ENCODE measurements at places on chromosomes 5 and 9.

DNA sequence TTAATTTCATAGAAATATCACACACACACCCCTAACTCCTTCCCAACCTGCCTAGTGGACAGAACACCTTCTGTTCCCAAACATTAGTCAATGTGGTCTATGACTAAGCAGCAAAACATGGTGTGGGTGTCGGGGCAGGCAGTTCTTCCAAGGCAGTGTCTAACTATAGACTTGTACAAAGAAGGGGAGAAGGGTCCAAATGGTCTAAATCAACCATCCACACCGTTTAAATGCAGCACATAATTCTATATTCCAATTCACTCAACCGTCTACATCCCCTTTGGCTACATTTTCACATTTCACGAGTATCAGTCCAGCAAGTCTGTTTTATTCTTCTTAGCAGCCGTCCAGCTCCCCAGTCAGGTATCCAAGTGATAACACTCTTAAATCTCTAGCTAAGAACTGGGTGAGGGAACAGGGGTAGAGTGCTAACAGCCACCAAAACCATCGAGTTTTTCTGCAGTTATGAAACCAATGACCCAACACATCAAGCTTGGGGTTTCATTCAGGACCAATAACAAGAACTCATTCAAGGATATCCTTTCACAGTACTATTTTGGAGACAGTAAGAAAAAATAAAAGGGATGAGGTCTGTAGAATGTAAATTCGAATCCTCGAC, 3.3 kb downstream of the ZNF608 start:
- no peak for DNase-seq

DNA sequence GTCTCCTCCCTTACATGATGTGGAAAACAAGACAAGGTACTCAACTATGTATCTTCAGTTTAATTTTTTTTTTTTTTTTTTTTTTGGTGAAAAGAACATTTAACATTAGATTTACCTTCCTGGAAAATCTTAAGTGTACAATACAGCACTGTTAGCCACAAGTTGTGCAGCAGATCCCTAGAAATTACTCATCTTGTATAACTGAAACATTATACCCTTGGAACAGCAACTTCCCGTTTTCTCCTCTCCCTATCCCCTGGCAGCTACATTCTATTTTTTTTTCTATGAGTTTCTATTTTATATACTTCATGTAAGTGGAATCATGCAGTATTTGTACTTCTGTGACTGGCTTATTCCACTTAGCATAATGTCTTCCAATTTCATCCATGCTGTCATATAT, 421.9 kb upstream of the FTMT start:
- DNase-seq, result no peak

DNA sequence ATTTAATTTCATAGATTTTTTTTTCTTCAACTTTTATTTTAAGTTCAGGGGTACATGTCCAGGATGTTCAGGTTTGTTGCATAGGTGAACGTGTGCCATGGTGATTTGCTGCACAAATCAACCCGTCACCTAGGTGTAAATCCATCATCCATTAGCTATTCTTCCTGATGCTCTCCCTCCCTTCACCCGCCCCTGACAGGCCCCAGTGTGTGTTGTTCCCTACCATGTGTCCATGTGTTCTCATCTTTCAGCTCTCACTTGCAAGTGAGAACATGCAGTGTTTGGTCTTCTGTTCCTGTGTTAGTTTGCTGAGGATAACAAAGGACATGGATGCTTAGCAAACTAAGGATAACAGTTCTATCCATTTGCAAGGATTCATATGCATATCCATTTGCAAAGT, 209.1 kb upstream of the ADCY2 start:
- DNase-seq, result no peak

GRCh38 chr9:135070198-135070951, 17.1 kb upstream of the OLFM1 start:
- no peak for DNase-seq

DNA sequence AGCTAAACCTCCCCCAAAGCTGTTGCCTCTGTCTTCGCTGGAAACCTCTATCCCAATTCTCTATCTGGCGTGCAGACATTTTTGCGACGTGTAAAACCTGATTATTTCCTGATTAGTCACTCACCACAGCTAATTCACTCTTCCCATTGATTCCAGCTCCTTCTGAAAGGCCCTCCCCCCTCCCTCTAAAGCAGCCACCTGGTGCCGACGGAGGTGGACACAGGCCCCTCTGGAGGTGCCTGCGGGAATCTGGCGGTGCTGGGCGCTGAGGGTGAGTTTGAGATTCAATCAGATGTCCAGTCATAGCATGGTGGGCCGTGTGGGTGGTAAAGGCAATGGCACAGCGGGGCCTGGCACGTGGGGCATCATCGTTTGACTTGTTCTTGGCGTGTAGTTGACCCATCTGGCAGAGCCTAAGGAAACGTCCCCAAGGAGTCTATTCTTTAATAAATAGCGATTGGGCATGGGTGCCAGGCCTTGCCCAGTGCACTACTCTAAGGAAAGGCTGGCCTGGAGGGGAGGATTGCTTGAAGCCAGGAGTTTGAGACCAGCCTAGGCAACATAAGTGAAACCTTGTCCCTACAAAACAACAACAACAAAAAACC, 271.1 kb upstream of the MVB12B start:
- no peak for DNase-seq

GRCh38 chr5:74638544-74638969, 2.0 kb downstream of the ENC1 start:
- no peak for DNase-seq

GRCh38 chr9:34552986-34553385, 30.2 kb upstream of the ENHO start:
- no peak for DNase-seq

DNA sequence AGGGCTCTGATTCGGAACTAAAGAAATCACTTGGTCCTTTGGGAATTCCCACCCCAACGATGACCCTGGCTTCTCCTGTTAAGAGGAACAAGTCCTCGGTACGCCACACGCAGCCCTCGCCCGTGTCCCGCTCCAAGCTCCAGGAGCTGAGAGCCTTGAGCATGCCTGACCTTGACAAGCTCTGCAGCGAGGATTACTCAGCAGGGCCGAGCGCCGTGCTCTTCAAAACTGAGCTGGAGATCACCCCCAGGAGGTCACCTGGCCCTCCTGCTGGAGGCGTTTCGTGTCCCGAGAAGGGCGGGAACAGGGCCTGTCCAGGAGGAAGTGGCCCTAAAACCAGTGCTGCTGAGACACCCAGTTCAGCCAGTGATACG, 83.4 kb downstream of the GOLPH3 start:
- no peak for DNase-seq

GRCh38 chr5:140182803-140183367, 7.9 kb downstream of the CYSTM1 start:
- DNase-seq, result no peak

DNA sequence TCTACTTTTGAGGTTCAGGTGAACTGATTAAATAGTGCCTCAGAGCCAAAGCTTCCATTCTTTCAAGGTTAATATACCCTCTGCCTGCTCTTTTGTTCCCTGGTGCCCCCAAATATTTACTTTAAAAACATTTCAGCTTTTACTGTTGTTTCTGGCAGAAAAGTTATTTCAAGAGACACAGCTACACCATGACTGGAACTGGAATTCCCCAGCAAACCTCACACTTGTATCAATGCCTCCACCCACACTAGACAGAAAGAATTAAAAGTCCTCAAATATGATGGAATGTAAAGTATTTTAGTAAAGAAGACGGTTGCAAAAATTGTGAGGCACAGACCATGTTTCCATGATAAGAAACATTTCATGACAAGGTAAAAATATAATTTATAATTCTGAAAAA, 720.2 kb upstream of the TYRP1 start:
- no peak for DNase-seq

GRCh38 chr9:88794100-88794499, 197.2 kb upstream of the S1PR3 start:
- no peak for DNase-seq

- no peak for DNase-seq
Observed at GRCh38 chr9:131605770-131606590, 60.7 kb downstream of the PRRT1B start.

GRCh38 chr9:38026840-38027527, 42.0 kb downstream of the SHB start:
- no peak for DNase-seq

DNA sequence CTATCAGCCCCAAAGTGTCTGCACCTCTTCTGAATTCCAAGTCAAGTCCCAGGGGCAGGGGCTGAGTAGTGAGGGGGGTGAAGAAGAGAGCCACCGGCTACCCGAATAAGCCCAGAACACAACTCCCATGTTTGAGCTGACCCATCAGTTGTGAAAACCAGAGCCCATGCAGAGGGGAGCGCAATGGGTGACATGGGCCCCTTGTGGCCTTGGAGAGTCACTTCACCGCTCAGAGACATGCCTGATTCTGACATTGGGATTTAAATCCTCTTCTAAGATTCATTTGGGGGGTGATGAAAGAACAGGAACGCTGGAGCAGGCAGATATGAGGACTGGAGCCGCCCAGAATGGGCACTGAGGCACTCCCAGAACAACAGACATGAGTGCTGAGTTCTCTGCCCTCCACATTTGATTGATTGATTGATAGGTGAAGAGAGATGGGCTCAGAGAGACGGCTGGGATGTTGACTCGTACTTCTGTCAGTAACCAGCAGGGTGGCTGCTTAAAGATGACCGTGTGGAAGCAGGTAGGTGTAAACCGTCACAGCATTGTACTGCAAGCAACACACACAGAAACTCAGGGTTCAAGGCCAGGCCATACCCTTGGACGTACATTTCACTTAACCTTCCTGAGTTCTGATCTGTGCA, 74.3 kb downstream of the GPR21 start:
- DNase-seq, result no peak

DNA sequence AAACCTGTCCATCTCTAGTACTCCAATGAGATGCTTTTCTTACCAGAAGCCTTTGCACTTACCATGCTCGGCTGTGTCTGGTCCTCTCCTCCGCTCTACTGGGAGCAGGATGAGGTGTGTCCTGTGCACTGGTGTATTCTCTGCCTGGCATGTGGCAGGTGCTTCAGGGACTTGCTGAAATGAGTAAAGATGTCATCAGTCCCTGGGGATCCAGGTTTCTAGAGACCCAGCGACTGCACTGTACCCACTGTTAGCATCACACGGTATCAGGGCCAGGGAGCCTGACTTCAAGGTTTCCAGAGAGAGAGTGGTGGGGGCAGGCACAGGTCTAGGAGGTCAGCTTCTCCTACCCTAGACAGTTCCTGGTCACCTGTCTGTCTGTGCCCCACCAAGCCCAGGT, 10.5 kb downstream of the PTTG1 start:
- DNase-seq, result no peak

DNA sequence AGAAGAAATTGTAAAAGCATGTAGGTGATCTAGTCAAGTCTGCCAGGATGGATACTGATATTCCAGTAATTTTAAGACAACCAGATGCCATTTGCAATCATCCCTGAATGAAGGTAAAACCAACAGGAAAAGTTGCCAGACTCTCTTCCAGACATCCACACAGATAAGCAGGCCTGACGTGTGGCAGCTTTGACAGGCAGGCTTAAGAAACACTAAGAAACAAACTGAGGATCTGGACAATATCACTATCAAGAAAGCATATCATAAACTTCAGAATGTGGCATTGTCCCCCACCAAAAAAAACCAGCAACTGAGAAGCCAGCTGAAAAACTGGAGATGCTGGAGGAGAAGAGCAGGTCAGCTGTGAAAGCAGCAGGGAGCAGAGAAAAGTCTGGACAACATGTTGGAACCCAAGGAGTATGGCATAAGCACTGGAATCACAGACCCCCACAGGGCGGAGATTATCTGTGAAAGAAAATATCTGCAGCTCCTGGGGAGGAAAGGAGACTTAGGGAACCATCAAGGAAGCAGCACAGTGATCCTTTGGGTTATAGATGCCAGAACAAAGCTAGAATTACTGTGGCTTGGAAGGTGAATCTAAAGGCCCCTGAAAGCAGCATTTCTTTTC, 307.0 kb downstream of the CWC27 start:
- no peak for DNase-seq

GRCh38 chr9:124279531-124280175, 21.9 kb downstream of the NEK6 start:
- no peak for DNase-seq

- DNase-seq, result no peak
Observed at GRCh38 chr5:93993161-93993560, 251.8 kb upstream of the POU5F2 start.

DNA sequence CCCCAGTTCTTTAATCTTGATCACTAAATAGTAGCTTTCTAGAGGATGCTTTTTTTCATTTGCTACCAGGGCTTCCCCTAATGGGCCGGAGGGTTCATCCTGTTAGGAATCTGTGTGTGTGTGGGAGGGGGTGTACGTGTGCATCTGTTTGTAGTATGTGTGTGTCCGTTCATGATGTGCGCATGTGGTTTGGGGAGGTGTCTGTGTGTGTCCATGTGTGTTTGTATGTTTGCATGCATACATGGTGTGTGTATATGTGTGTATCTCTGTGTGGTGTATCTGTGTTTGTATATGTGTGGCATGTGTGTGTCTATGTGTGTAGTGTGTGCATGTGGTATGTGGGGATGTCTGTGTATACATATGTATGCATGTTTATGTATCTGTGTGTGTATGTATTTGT, 106.2 kb downstream of the SYK start:
- no peak for DNase-seq

DNA sequence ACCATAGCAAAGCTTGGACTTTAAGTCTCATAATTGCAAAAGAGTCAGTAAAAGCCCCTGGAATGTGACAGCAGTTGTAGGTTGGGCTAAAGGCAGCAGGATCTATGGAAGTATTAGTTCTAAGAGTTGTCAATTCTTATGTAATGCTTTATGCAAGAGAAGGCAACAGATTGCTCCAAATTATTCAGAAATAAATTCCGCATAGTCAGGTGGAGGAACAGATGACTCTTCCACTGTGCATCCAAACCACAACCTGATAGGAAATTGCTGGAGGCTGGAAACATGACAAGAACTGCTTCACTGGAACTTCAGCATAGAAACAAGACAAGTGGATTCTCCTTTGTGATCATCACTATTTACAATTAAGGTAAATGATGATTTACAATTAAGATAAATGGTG, 101.0 kb downstream of the STARD4 start:
- no peak for DNase-seq

- no peak for DNase-seq
Observed at GRCh38 chr9:135976531-135976930, 15.4 kb upstream of the UBAC1 start.

DNA sequence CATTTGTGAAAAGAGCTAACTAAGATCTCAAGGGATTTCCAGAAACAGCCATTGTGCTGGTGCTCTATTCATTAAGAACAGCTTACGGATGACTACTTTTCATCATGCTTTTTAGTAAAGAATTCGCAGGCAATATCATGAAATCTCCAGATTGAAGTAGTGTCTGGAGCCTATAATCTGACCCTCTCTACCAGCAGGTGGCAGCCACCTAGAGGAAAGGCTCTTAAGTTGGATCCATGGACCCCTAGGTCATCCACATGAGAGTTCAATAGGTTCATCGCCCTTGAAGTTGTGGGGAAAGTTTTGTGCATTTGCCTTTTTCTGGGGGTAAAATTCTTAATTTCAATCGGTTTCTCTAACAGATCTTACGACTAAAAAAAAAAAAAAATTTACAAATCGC, 82.3 kb downstream of the SLC1A3 start:
- no peak for DNase-seq

DNA sequence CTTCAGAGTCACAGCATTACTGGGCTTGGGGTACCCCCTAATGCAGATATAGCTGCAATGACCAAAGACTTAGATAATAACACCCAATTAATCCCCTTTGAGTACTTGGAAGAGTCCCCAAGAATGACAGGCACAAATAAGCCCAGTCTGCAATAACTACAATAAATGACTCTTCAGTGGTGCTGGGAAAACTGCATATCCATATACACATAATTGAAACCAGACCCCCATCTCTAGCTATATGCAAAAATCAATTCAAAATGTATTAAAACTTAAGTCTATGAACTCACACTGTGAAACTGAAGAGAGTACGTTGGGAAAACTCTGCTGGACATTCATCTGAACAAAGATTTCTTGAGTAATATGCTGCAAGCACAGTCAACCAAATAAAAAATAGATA, 422.5 kb downstream of the CDH18 start:
- DNase-seq, result no peak
